ENCODE measurements at places on chromosomes 7 and 10.

DNA sequence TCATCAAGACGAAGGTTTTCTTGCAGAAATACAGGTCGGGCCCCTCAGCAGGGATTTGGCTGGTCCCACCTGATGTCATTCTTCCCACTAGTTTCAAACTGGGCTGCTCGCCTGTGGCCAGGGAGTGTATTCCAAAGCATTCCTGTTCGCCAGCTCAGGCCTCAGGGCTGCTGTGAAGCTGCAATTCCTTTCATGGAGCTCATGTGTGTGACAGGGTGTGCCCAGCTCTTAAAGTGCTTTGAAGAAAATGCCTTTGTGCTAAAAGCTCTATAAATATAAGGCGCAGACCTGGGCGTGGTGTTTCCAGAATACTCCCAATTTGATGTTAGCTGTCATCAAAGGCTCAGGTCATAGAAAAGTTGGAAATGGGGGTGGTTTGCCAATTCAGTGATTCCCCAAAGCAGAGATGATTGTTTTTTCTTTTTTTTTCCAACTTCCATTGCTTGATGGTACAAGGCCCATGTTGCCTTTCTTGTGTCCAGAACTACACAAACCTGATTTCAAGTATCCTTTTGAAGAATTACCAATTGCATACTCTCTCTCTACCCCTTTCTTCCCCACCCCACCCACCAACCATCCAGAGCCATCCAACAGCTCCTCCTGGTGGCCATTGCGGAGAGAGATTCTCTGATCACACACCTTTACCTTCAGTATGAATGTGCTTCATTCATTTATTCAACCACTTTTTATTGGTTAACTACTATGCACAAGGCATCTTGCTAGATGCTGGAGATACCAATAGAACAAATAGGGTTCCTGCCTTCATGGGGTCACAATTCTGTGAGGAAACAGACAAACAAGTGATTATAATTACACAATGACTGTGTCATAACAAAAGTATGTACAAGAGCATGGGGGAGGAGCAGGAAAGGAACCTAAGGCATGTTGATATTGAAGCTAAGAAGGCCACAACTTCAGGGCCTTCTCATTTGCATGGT, 297.3 kb upstream of the LYZL1 start:
- peak; percentile 88 for DNase-seq

DNA sequence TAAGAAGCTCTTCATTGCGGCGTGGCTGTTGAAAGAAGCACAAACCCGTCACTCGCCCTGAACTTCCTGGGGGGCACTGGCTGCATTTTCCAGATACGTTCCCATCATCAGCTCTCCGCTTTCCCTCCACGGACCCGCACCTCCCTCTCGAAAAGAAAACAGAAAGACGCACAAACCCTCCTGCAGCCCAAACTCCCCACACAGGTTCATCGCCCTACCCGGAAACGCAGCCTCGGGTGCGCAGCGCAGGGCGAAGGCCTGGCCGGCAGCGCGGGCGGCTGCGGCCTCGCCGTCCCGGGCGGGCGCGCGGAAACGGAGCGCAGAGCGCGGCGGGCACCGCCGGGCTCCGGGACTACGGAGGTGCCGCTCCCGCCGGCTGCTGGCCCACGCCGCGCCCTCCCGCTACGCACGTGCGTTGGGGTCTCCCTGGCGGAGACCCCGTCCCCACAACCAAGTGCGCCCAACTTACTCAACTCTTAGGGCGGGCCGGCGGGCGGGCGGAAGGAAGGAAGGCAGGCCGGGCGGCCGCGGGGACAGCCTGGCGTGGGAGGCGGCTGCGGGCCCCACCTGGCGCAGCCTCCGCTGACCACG, 822 bp downstream of the ZNF800 start:
- peak; percentile 13 for DNase-seq

GRCh38 chr7:87877366-87878040, 1.2 kb downstream of the DBF4 start:
- no peak for DNase-seq

GRCh38 chr7:107045980-107046379, 1.5 kb downstream of the PRKAR2B start:
- DNase-seq: peak; percentile 11

- DNase-seq: no peak
Measured at GRCh38 chr10:81733542-81733941, 141.5 kb upstream of the NRG3 start.

- no peak for DNase-seq
Measured at GRCh38 chr10:78691301-78692030, 377.3 kb upstream of the ZMIZ1 start.
